NCI-H1694 (cell line): ENCODE measurements at places on chromosomes 12 and 14.
A peak's percentile ranks its signal among the peaks of the same experiment; 100 is the strongest.

DNA sequence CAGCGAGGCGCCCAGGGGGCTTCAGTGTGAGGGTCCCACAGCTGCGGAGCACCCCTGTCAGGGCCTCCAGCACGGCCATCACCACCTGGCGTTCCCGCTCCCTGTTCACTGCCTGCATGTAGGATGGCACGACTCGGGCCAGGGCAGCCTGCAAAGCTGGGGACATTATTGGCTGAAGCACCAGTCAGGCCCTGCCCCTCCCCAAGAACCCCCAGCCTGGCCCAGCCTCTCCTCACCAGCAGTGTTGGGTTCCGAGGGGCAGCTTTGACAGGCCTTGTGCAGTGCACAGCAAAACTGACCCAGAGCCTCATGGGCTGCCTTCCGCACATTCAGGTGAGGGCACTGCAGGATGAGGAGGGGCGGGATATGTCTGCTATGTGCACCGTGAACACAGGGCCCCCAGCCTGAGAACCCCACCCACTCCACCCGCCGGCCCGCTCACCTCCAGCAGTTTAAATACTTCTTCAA, 5.6 kb downstream of the IPO4 start:
- DNase-seq, result no peak

- no peak for DNase-seq
Observed at GRCh38 chr12:20474016-20474415, 105.7 kb downstream of the PDE3A start.

GRCh38 chr12:10142976-10143589, 13.1 kb upstream of the CLEC7A start:
- no peak for DNase-seq

DNA sequence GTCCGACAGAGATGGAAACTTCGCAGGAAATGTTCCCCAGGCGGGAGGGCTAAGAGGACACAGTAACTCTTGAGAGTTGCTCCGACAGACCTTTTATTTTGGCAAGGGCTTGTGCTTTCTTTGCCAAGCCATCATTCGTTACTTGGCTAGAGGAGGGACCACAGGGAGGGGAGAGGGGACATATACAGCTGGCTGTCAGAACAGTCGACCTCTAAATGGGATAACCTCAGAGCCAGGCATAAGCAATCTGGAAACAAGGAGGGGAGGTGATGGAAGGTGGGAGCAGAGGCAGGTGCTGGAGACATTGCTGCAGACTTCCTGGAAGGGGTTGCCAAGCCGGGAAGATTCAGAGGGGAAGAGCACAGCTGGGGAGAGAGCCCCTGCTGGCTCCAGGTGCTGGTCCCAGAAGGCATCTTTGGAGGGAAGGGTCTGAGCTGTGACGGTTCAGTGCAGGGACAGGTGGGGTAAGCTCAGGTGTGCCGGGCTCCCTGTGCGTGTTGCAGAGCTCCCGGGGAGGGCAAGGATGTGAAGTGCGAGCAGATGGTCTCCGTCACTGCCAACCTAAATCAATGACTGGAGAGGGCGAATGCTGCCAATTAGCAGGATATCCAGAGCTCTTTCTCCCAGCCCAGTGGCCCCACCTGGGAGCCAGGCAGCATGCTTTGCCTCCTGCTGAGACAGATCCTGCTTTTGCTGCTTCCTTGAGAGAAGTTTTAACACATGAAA, 50.1 kb downstream of the CHST11 start:
- DNase-seq, result peak; percentile 67

GRCh38 chr14:77663293-77663692, 44.5 kb downstream of the ALKBH1 start:
- DNase-seq, result peak; percentile 33

DNA sequence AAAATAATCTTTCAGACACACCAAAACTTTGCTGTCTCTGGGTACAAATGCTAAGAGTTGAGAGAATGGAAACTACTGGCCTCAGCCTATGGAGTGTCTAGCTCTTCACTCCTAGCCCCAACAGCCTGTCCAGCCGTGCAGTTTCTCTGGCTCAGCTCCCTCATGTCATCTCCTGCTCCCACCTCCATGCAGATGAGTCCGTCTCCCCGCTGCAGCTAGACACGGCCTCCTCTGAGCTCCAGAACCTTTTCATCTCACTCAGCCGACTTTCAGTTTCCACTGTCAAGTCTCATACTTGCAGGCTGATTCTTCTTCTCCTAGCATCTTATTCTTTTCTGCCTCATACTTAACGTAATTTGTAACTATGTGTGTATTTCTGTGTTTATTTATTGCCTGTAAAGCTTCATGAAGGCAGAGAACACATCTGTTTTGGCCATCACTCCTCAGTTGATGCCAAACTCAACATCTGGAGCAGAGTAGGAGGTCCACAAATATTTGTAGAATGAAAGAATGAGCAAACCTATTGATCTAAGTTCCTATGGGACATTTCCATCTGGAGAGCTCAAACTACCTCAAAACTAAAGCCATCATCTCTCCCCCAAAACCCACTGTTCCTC, 139.8 kb upstream of the PWP1 start:
- no peak for DNase-seq

DNA sequence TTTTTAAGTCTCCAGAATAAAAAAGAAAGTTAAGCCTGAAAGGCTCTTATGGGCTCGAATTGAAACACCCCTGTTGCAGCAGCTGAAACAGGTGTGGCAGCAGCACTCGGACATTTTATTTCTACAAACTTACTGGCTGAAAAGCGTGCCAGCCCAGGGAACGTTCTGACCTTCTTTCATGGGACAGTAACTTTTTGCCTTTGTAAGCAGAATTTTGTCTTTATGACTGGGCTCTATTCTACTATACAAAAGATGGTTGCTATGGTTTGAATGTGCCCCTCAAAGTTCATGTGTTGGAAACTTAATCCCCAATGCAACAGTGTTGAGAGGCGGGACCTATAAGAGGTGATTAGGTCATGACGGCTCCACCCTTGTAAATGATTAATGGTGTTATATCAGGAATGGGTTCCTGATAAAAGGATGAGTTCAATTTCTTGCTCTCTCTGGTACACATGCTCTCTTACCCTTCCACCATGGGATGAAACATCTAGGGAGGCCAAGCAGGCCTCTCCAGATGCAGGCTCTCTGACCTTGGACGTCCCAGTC, 52.7 kb downstream of the PELI2 start:
- DNase-seq, result no peak

- no peak for DNase-seq
Observed at GRCh38 chr12:78407722-78408121, 456.9 kb upstream of the SYT1 start.

DNA sequence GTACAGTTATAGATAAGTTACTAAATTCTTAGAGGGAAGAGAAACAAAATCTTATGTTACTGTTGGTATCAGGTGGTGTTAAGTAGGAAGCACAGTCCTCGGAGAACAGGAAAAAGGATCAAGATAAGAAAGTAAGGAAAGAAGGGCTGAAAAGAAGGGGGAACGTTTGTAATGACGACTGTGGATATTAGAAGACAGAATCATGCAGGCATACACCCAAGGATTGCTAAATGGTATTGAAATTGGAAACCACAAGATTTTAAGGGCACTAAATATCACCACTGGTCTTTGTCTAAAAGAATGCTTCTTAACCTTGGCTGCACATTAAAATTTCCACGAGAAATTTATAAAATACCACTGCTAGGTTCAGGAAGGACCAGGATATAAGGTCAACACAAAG, 34.1 kb upstream of the ERGIC2 start:
- no peak for DNase-seq

DNA sequence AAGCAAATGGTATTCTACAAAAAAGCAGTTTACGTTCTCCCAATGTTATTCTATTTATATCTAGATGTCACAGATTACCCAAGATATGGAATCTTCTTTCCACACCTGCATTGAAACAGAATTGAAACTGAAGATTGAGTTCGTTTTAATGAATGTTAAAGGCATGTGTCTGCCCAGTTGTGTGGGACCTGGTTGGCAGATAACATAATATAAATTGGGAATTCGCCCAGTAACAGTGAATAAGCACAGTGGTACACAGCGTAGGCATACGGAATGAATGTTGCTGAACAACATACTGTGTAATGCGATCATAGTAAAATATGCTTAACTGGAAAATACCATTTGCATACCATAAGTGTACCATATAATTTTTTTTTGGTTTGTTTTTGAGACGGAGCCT, 4.3 kb downstream of the KHNYN start:
- no peak for DNase-seq

DNA sequence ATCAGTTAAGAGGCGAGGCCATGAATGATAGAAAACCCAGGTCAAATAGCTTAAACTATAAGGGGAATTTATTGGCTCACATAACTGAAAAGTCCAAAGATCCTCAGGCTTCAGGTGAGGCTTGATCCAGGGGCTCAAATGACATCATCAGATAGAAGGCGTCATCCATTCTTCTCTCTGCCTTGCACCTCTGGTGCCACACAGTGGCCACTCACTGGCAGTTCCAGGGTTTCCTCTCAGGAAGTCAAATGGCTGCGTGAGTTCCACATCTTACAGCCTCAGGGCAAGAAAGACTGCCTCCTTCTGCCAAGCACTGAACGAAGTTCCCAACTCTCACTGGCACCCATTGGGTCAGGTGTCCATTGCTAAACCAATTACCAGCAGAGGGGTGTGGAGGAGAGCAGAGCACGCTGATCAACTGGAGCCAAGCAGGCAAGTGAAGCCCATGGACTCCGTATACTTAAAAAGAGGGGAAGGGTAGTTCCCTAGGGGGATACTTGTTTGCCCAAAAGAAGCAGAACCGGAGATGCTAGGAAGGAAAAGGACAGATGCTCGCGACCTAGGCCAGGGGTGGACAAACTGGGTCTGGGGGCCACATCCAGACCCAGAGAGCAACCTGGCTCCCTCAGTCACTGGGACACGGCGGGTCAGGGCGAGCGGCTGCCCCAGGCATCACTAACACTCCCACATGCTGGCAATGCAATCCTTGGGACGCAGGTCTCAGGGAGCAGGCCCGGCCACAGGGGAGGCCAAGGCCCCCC, 69.3 kb downstream of the SERPINA3 start:
- no peak for DNase-seq

DNA sequence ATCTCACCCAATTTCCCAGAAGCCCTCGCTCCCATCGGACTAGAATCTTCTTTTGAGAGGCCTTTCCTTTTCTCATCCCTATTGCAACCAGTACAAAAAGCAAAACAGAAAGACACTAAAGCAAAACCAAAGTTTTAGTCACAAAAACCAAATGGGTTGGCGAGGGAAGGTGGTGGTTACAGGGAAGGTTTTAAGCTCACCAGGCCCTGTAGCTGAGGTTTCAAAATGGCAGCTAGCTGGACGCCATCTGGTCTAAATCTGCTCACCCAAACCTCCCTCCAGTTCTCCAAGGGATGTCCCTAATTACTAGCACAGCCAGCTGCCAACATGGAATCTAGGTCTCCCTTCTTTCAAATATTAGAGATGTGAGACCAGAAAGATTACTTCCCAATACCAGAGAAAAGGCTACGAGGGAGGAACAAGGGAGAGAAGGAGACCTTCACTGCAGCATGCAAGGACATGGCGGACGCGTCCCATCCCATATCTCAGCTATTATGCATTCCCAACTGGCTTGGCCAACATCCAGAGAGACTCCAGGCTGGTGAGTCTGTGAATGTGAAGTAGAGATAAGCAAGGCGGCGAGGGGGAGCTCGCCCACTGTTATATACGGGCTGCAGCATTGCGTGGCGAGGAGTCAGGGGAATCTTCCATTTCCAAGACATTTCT, 70.8 kb downstream of the DPF3 start:
- DNase-seq, result no peak

GRCh38 chr12:34289431-34290380, 267.4 kb downstream of the ALG10 start:
- DNase-seq, result no peak

GRCh38 chr12:116571089-116571488, 11.9 kb downstream of the MAP1LC3B2 start:
- DNase-seq, result no peak

DNA sequence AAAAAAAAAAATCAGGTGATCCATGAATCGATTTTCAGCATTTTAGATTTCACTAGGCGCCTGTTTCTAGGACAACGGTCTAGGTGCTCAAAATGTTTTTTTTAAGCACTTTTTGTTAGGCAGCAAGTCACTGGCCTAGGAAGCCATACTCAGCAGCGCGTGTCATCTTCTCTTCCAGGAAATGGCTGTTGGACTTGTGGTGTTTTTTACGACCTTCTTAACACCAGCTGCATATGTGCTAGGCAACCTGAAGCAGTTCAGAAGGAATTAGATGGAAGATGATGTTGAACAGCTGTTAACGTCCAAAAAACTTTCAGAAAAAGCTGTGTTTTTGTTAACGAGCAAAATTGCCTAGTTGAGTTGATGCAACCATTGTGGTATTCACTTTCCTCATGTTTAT, 868 bp downstream of the COX8C start:
- no peak for DNase-seq

DNA sequence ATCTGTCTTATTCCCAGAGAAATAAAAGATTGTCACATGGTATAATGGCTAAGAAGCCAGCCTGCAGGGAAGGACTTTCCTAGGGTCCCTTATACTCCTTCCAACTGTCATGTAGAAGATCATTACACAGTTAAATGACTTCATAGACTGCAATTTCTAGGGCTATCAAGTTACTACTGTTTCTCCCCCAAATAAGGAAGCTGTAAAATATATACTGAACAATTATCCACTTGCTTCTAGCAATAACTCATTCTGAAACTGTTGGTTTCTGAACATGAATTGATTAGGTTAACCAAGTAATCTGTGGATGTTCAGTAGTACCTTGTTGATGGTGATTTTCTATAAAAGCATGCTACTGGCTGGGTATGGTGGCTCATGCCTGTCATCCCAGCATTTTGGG, 44.6 kb downstream of the A2ML1 start:
- no peak for DNase-seq

DNA sequence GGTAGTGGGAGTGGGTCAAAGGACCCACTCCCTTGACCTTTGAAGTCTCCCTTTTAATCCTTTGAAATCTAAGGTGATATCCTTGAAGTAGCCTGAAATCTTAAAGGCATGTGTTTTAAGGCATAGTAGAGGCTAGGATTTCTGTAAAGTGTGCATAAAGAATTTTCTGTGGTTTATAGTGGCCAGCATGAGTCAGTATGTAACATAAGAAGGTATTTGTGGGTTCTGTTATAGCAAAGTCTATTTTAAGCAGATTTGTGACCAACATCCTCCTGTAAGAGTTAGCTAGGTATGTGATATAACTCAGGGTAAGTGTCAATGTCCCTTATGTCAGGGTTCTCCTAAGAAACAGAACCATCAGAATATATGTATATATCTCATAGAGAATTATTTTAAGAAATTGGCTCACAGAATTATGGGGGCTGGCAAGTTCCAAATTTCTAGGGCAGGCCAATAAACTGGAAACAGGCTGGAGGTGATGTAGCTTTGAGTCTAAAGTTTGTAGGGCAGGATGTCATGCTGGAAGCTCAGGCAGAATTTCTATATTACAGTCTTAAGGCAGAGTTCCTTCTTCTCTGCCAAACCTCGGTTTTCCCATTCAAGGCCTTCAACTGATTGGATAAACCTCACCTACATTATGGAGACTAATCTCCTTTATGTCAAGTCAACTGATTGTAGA, 18.7 kb upstream of the EPYC start:
- DNase-seq, result no peak
